ENCODE measurements at places on chromosomes 5 and 9.

DNA sequence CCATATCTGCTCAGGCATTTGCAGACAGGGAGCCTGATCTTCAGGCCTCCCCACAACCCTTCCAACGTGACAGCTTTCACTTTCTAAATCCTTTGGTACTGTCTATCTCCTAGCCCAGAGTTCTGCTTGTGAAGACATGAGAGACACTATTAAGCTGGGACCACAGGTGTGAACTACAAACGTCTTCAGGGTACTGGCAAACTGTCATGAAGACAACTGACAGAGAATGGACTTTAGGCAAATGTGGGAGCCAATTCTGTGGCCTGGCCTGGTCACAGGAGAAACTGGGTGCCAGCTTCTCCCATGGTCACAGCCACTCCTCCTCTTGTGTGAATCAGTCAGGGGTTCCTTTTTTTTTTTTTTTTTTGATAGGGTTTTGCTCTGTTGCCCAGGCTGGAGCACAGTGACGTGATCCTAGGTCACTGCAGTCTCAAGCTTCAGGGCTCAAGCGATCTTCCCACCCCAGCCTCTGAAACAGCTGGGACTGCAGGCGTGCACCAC, 10.4 kb downstream of the TRIM14 start:
- DNase-seq: no peak

DNA sequence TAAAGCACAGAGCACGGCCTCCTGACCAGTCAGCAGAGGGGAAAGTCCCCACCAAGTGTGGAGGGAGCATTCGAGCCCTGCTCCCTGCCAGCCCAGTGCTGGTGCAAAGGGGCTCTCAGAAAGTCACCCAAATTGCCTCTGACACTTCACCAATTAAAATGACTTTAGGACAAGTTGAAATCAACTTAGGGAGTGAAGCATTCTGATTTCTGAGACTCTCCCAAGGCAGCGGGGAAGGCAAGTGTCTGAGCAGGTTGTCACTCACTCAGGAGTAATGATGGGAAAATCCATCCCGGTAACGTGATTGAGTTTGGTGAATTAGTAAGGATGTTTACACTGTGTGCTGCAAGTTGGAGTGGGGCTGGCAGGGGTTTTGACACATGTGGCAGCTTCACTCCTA, 73.7 kb downstream of the PCDH1 start:
- no peak for DNase-seq

DNA sequence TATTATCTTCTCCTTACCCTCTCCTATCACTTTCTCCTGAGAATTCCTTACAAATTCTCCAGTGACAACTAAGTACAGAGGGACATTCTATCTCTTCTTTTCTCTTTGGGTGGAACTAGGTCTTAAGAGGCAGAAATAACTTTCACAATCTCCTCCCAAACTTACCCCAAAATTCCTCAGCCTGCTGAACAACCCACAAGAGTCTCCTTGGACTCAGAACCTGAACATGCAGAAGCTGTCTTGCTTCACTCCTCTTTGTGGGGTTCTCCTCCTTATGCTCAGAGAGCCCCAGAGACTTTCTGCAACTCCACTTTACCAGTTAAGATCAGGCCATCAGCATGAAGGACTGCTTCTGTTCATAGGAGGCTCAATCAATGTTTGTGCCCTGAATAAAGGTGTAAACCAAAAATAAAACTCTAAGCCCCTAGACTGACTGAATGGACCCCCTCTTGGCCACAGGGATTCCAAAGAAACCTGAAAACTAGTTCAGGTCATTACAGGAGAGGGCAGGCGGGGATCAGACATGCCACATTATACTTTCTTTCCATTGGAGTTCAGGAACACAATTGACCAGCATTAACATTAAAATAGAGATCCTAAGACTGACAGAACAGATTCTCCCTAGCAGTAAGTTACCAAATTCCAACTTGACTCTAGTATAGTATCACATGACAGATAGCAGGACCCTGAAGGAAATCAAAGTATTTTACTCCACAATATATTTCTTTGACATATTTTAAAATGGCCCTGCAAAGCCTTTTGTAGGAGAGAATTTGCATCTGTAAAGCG, 179.7 kb upstream of the FBXL17 start:
- no peak for DNase-seq

- no peak for DNase-seq
Observed at GRCh38 chr5:166746506-166746905, 1544.9 kb upstream of the WWC1 start.

DNA sequence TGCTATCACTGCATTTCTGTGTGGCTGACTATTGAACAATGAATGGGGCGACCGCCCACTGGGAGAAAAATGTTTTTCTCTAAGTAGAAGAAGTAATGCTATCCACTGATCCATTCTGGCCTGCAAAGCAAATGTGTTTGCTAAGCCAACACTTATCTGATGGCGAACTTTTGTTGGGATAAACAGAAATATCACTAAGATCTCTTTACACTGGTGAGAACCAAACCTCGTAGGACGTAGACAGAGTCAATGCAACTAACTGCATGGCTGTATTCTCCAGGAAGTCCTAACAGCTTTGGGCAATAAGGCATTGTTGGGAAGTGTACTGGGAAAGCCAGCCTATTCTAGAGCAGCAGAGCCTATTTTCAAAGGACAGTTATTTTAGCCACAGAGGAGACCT, 77.7 kb downstream of the ANKH start:
- no peak for DNase-seq

DNA sequence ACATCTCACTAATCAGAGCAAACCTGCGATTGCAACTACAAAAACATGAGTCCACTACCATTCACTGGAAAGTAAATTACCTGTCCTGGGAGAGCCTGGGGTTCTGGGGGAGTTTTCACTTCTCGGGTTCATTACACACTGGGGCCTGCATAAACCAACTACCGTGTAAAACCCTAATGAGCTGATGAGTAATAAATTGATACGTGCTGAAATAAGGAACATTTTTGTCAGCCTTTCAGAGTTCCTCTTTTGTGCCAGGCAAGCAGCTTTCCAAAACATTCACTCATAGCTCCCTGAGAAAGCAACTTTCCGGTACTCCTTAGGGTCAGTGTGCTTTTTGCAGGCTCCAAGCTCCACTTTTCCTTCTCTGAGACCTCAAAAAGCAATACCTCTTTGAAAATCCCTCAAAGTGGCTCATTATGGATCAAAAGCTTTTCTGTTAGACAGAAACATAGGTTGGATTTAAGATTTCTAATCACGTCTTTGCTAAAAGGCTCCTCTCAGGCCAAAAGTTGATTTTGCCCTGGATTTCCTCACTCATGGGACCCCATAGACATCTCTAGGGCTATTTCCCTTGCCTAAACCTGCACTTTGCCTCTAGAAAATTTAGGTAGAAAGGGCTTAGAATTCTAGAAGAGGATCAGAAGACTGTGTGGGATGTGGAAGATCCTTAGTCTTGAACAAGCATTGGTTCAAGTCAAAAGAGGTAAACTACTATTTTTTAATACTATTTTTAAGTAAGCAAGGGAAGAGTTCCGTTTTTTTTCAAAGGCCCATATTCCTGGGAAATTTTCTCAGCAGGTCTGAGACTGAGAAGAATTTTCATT, 74.8 kb downstream of the ST8SIA4 start:
- no peak for DNase-seq

- DNase-seq: no peak
Observed at GRCh38 chr5:83539463-83539790, 67.9 kb downstream of the VCAN start.

- DNase-seq: peak; percentile 70
Observed at GRCh38 chr5:74616236-74617146, 24.0 kb downstream of the ENC1 start.

DNA sequence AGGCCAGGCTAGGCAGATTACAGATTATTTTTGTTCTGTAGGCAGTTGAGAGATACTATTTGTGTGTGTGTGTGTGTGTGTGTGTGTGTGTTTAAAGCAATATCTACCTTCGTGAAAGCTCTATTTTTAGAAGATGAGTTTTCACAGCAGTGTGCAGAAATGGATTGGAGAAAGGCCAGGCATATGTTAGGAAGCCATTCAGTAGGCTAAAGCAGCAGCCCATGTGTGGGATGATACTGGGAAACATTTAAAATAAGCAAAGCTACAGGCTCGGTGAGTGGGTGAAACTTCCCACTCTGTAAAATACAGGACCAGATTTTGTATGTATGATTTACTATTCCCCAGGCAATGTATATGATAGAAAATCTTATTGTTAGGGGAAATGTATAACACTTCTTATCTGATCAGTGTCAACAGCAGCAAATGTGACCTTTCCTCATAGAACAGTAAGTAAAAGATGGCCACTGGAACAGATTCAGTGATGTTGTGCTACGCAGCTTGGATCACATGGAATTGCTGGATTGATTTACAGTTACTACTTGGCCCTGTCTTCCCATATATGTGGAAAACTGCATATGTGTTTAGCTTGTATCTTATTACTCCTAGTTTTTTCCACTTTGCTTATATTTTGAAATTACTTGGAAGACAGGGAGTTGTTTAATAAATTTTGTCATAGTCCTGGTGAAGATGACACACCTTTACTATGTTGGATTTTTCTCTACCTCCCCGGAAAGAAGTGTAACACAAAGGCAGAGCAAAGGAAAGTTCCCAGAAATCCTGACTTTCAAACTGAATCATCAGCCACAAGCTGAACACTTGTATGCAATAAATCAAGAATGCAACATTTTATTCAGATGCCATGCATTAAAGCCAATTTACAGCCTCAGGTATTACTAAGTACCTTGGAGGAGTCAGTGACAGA, 1077.7 kb upstream of the SEMA6A start:
- DNase-seq: no peak

DNA sequence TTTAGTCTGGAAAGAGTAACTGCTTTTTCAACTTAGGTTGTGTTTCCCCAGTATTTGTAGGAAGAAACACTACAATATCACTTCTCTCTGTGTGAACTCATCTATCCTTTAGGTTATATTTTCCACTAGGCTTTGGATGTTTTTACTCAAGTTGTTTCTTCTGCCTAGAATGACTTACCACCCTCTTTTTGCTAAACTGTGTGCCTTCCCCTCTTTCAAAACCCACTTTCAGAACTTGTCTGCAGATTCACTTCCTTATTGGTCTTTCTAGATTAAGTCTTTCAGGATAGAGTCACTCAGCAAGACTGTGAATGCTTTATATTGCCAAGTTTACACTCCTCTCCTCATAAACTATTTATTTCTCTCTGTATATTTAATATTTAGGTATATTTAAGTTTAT, 14.2 kb upstream of the CAST start:
- DNase-seq: no peak

DNA sequence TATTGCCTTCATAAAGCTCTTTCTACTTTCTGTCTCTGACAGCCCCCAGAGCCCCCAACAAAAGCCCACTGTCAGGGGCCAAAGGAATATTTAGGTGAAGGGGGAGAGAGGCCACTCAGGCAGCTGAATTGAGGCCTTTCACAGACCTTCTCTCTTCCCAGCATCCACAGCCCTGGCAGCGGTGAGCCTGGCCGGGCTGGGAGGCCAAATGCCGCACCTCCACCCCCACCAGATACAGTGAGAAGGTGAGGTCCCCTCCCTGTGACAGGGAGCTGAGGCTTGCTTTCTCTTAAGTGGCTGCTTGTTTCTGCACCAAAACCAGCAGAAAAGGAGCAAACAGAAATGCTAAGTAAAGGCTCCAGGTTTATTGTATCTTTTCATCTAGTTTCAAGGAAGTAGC, 168.1 kb downstream of the ROR2 start:
- DNase-seq: no peak

- DNase-seq: no peak
Observed at GRCh38 chr5:117594166-117594565, 1019.5 kb upstream of the SEMA6A start.

DNA sequence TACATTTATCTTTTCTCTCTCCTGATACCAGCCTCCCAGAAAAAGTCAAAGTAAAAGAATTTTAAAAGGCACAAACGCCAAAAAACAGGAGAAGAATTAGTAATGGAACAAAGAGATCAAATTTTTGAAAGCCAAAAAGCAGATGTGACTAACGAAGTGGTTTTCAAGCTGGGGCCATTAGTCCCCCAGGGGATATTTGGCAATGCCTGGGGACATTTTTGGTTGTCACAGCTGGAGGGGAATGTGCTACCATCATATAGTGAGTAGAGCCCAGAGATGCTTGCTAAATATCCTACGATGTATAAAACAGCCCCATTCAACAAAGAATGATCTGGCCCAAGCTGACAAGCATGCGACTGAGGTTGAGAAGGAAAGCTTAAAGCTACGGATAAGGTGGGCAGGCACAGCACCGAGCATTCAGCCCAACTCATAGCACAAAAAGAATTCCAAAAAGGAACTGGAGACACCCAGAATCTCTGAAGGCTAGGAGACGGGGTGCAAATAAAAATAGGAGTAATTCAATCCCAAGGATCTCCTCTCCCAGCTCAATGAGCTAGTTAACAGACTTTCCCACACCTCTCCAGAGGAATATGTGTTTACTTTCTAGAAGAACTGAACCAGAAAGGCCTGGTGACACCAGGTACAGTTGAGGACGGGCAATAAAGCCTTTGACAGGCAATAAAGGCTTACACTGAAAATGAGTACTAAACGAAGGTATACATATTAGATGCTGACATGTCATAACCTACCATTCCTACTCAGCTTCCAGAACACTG, 269.0 kb downstream of the DENND1A start:
- no peak for DNase-seq

GRCh38 chr5:177605078-177605477, 5.1 kb downstream of the B4GALT7 start:
- DNase-seq: no peak

- no peak for DNase-seq
Observed at GRCh38 chr5:161047024-161047423, 195.0 kb upstream of the ATP10B start.

GRCh38 chr9:91921371-91921770, 28.7 kb downstream of the ROR2 start:
- DNase-seq: no peak

DNA sequence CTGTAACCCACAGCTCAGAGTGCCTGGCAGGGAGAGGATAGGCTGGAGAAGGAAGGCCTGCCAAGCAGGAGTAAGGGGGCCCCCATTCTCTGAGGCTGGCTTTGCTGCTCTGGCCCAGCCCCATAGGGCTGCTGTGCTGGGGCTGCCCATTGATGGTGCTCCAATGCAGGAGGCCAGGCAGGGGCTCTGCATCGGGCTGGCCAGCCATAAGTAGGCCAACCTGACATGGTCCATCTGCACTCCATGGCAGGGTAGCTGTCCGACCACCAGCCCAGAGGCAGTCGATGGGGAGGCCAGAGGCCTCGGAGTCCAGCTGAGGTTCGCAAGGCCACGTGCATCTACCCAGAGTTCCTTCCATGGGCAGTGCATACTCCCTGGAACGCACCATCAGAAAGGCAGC, 75.0 kb upstream of the PITX1 start:
- DNase-seq: no peak

DNA sequence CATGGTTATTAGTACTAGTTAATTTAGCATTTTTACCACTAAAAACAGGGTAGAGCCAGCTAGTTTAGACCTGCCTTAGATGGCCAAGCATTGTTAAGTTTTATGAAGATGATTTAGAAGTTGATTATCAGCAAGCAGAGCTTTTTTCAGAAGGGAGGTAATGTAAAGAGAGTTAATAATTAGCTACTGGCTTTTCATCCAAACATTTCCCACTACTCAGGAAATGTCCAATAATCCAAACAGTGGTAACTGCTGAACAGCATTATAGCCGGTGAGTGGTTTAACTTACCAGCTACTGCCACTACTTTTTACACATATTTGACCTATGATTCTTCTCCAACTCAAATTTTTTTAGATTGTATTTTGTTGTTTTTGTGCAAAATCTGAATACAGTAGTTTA, 1.7 kb downstream of the ITGA1 start:
- DNase-seq: no peak

GRCh38 chr5:167355346-167355745, 936.1 kb upstream of the WWC1 start:
- DNase-seq: no peak
